ENCODE measurements at places on chromosomes 7 and 10.

GRCh38 chr7:46168671-46169383 lies 247.8 kb upstream of the IGFBP3 start:
- no peak for DNase-seq

DNA sequence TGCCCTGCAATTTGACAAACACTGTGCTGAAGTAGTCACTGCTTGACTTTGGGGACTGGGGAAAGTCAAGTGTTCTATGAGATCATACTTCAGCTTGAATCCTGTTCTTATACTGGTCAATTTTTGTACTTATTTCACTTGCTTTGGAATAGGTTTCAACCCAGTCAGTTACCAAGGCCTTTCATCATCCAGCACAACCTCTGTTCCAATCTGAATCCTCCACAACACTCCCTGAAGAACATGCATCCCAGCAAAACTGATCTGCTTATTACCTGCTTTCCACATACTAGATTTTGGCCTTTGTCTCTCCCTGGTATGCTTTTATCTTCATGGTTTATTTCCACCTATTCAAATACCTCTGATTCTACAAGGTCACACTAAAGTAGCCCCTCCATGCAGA lies 29.5 kb downstream of the DPY19L1 start:
- no peak for DNase-seq

GRCh38 chr7:86926732-86927131 lies 132.7 kb downstream of the ELAPOR2 start:
- DNase-seq, result no peak

GRCh38 chr10:133070810-133071209 lies 16.9 kb upstream of the ADGRA1 start:
- no peak for DNase-seq

DNA sequence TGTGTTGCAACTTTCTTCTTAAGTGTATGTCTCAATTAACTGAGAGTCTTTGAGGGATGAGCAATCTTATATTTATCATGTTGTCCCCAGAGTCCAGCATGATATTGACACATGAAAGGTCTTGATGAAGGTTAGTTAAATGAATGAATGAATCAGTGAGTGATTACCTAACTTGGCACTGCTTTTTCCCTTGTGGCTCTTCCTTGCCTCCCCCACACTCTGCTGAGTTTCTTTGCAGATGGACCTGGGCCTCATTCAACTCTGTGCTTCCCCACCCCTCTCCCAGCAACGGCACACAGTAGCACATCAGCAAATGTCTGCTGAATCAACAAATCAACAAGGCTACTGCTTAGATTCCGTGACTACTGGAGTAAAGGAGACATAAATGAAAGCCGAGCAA lies 235.1 kb upstream of the CXCL12 start:
- DNase-seq, result no peak

All from stimulated activated CD8-positive, alpha-beta memory T cell treated with anti-CD3 and anti-CD28 coated beads, Interleukin-4, amount 100 ng/mL, for 1 hour (primary cell).